Bone marrow (tissue), 2 donors: ENCODE measurements at places on chromosomes 6 and 20.
A peak's percentile ranks its signal among the peaks of the same experiment; 100 is the strongest.

DNA sequence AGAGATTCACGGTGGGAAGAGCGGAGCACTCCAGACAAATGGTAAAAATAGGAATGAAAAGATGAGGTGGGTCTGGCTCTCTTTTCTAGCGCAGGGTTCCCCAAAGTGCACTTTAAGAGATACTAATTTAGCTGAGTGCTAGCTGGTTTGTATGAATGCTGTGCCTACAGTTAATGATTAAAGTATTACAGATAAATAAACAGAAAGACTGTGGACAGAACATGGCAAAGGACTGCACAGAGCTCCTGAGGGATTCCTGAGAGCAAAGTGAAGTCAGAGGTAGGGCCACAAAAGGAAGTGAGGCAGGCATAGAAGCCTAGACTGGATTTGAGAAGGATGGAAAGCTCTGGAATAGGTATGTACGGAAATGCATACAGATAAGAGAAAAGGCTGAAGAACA lies 114.5 kb downstream of the INSM1 start:
- no peak for DNase-seq

DNA sequence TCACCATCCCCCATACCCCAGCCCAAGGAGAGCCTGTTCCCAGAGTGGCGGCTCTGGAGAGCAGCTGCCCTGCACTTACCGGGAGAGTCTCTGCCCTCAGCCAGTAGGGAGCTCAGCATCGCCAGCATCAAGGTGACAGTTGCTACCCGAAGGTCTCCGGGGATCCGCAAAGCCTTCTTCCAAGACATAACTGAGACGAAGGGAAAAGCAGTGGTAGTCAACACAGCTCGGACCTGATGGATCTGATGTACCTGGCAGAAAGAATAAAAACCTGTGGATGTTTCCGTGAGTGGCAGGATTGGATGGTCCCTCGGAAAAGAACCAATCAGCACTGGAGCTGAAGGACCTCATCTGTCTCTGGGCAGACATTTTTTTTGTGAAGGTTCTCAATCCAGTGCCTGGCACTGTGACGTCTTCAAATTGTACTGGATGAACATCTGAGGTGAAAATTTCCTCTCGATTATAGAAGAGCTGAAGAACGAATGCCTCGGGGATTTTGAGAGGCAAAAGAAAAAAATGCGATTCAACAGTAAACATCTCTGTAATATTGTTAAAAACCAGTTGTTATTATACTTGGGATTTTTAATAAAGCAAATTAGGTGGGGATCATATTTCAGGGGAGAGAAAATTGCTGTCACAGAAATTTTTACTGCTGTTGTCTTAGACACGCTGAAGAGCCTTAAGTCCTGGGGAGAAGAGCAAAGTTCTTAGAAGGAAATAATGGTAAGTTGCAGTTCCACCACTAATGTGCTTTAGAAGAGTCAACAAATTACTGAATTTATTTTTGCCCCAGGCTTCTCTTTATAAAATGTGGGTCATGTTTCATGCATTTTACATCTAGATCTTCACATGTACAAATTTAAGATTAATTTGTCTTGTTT lies at the start of gene HLA-DQB1:
TSS of gene HLA-DQB1 (minus strand) at position 238 of the 881 bp plus-strand sequence. CDS start at position 188, 50 bp downstream.
- peak; percentile 66 for DNase-seq

- no peak for DNase-seq
Measured at GRCh38 chr20:37878835-37879599, 23.9 kb upstream of the VSTM2L start.

GRCh38 chr6:35280903-35281302 lies 16.7 kb upstream of the DEF6 start:
- no peak for DNase-seq

GRCh38 chr6:107665382-107665781 lies 158.7 kb downstream of the SCML4 start:
- no peak for DNase-seq

GRCh38 chr20:21234324-21234723 lies 68.8 kb upstream of the XRN2 start:
- DNase-seq: no peak

GRCh38 chr6:129493354-129493902 lies 216.5 kb downstream of the ARHGAP18 start:
- no peak for DNase-seq
